ENCODE measurements at places on chromosomes 5 and 9.

DNA sequence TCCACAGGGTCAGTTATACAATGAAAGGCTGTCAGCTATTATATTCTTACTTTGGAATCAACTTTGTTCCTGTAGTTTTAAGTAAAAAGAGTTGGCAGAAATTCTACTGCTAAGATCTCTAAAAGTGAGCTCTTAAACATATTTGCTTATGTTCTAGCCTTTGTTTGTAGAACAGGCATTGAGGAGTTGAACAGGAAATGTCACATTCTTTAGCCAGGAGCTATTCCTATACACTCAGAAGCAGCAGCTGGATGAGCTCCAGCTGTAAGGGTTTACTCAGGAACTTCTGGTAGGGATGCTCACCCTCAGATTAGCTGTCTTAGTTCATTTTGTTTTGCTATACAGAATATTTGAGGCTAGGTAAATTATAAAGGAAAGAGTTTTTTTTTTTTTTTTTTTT lies 22.4 kb upstream of the SPINK14 start:
- DNase-seq, result no peak

DNA sequence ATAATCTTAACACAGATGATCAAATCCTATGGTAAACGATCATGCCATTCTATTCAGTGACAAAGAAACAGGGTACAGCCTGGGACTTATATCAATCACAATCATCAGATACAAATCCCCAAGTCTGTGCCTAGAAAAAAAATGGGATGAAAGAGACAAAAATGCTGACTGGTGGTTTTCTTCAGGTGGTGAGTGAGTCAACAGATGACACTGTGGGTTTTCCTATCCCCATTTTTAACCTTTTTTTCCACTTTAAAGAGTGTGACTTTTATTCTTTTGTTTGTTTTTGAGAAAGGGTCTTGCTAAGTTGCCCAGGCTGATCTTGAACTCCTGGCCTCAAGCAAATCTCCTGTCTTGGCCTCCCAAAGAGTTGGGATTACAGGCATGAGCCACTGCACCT lies 3.2 kb downstream of the CIZ1 start:
- DNase-seq, result no peak

GRCh38 chr5:142357469-142358090 lies 32.8 kb upstream of the SPRY4 start:
- no peak for DNase-seq

- DNase-seq, result no peak
These were observed 69.1 kb downstream of the MYO10 start for GRCh38 chr5:16866795-16867576.

DNA sequence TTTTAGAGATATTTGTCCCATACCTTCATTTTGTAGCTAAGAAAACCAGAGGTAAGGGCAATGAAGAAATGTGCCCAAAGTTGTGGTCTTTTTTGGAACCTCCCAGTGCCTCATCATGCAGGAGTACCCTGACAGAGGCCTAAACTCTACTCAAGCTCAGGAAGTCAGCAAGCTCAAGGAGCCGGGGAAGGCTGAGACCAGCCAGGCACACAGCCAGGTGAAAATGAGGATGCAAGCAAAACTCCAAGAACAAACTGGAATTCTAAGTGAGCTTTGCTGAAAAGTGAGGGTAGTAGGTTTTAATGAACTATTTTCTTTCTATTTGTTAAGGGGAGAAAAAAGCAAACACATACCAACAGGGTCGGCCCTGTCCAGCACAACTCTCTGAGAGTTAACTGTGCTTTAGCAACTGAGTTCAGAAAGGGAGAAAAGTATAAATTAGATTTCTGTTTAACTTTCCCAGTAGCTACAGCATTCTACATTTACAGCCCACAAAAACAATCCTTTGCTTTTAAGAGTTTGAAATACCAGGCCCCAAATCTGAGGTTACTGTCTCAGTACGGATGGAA lies 146.4 kb downstream of the GNAQ start:
- DNase-seq, result no peak

DNA sequence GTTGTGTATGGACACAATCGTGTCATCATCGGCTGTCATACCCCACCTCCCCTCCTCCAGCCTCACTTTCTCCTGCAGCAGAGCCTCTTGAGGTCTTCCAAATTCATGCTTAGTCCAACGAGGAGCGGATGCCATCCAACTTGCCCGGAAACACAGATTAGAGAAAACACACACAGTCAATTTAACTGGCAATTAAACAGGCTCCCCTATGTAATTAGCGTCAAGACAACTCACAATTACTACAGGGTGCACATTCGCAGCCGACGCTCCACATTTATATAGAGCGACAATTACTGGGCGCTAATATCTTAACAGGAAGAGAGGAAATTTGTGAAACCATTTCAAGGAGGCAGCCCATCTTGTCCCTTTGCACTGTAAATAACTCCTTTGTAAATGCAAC lies 86.0 kb upstream of the ZNF618 start:
- DNase-seq, result no peak

- no peak for DNase-seq
These were observed 56.7 kb downstream of the PCDH1 start for GRCh38 chr5:141821430-141821925.

DNA sequence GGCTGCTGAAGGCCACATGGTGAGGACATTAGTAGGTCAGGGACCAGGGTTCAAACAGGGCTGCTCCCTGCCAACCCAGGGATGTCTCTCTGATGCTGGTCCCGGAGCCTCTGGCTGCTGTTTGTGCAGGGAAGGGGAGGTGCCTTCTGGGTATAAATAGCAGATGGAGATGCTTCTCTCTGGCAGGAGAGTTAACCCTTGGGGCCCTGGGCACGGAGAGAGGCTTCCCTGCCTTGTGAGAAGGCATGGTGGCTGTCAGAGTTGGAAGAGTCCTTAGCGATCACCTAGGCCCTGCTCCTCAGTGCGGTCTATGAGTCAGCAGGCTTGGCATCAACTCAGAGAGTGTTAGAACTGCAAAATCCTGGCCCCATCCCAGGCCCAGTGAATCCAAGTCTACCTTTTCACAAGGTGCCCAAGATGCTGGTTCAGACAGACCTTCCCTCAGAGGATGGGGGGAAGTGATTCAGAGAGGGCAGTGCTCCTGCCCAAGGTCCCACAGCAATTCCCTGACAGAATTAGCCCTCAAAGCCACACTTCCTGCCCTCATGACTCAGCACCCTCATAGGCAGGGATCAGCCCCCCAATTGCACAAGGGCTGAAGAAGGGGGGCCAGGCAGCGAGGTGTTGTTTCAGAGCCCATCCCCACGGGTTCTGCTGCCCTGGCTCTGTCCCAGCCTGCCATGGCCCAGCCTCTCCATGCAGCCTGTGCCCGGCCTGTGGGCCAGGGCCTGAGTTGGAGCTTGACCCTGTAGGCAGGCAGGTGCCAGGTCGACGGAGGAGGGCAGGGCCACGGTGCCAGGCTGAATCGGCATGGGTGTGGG lies 25.6 kb downstream of the CAMK2A start:
- DNase-seq, result no peak

DNA sequence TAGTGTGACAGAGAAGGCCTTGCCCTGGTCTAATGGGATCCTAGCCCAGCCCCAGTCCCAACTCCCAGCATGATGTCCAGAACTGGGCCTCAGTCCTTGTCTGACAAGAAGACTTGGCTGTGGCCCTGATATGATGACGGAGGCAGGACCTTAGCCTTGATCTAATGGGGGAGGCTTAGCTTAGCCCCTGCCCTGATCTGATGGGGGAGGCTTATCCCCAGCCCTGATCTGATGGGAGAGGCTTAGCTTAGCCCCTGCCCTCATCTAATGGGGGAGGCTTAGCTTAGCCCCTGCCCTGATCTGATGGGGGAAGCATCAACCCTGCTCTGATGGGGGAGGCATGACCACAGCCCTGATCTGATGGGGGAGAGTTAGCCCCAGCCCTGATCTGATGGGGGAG lies 3.7 kb downstream of the PKN3 start:
- DNase-seq, result no peak

DNA sequence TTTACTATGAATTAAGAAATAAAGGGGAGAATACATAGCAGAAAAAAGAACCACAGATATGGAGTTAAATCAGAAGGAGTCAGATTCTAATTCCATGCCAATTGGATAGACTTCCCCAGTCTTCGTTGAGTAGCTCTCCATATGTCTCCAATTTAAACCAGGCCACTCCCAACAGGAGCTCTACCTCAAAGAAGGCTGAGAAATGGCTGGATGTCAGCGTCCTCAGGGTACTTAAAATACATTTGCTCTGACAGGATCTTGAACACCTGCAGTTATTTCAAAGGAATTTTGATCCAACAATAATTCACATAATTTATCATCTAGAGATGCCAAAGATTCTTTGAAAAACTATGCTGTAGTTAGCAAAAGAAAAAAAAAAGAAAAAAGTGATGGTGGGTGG lies 133.9 kb upstream of the FBN2 start:
- DNase-seq, result no peak
